Trophoblast cell (in vitro differentiated cells and primary cell): ENCODE measurements at places on chromosomes 7 and 10.

- DNase-seq, result no peak
Measured at GRCh38 chr7:18698258-18698734, 202.7 kb downstream of the HDAC9 start.

DNA sequence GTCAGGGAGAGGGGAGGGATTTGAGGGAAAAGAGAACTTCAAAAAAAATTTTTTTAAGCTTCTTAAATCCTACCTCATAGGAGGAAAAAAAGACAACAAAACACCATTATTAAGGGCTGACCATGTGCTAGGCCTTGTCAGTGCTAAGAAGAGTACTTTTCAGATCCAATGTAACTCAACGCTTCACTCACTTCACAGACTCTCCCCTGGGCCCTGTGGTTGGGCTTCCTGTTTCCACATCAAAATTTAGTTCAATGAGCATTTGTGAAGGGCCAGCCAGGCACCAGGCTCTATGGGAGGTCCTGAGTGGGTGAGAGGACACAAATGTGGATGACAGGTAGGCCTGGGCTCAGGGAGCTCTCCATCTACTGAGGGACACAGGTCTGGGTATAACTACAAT, 249.8 kb downstream of the PTEN start:
- no peak for DNase-seq

- no peak for DNase-seq
Measured at GRCh38 chr7:50664461-50664922, 99.3 kb upstream of the DDC start.

DNA sequence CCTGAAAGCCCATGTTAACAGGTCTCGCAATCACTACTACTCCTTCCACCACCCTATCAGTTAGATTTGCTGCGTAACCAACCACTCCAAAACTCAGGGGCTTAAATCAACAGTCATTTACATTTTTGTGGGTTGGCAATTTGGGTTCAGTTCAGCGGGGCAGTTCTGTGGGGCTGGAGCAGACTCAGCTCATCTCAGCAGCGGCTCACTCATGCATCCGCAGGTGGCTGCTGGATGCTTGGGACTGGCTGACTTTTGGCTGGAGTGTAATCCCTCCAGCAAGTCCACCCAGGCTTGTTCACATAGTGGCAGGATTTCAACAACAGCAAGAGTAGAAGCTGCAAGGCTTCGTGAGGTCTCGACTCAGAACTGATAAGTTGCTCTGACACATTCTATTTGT, 79.2 kb downstream of the NEUROD6 start:
- DNase-seq, result no peak

DNA sequence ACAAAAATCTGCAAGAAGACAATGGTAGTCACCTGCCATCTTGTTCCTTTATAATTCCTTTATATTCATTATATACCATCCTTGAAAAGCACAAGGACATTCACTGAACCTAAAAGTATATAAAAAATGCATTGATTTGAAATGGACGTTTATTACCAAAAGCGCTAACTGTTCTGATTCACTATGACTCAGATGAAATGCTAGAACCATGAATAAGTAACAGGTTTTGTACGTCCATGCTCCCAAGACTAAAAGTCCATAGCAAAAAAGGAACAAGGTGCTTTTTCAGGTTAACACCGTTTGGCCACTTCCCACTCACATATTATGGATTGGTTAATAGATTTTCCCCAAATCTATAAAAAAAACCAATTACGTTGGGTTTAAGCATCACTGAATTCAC, 109.4 kb downstream of the PPP1R17 start:
- DNase-seq, result no peak

DNA sequence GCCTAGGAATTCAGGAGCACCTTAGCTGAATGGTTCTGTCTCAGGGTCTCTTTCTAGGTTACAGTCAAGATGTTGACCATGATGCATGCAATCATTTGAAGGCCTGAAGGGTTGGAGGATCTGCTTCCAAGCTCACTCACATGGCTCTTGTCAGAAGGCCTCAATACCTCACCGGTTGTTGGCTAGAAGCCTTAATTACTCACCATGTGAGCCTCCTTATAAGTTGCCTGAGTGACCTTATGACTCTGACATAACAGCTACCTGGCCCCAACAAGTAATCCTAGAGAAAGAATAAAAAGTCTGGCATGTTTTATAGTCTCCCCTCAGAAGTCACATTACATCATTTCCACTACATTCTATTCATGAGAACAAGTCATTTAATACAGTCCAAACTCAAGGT, 3.4 kb upstream of the C1GALT1 start:
- DNase-seq, result peak; percentile 9
